Left renal pelvis (tissue), 4 donors: ENCODE measurements at places on chromosomes 2 and 18.

GRCh38 chr2:169824373-169825333 lies at the start of gene METTL5:
TSS of gene METTL5 (minus strand) at chr2:169824905. CDS start at chr2:169824597, 308 bp downstream.
- DNase-seq = peak; percentile 69

DNA sequence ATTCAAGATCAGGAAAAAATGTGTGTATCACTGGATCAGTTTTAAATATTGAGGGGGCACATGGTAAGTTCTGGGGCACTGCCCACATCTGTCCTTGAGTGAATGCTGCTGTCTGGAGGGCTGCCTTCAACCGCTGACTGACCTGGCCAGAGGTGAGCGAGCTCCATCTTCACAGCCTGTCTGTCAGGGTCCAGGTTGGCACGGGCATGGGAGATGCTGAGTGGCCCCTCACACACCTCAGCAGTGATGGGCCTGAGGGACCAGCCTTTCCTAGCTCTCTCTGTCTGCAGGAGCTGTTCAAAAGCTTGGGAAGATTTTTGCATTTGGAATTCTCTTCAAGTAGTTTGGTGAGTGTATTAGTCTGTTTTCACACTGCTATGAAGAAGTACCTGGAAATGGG lies 114.8 kb upstream of the ALKAL2 start:
- no peak for DNase-seq

DNA sequence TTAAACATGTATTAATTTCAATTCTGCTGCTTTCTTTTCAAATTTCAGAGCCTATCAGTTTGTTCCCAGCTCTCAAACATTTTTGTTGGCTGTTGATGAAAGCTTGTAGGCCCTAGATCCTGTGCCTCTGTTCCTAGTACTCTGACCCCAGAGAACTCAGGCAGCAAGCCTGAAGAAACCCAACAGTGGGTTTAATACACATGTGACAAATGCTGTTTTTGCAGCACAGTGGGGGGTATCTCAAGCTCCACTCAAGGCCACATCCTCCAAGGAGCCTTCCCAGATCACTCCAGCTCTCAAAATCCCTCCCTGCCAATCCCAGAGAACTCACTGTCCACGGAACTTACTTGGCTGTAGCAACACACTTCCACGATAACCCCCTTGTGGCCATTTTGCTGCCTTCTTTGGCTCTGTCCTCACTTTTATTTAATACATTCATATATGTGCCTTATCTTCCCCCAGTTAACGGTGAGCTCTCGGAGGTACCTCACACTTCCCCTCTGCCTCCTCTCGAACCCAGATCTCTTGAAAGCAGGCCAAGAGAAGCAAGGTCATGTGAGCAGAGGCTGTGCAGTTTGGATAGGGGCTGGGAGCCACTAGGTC lies 122.4 kb downstream of the TNS1 start:
- no peak for DNase-seq

- DNase-seq = no peak
Observed at GRCh38 chr2:218444692-218445357, 25.9 kb downstream of the VIL1 start.

DNA sequence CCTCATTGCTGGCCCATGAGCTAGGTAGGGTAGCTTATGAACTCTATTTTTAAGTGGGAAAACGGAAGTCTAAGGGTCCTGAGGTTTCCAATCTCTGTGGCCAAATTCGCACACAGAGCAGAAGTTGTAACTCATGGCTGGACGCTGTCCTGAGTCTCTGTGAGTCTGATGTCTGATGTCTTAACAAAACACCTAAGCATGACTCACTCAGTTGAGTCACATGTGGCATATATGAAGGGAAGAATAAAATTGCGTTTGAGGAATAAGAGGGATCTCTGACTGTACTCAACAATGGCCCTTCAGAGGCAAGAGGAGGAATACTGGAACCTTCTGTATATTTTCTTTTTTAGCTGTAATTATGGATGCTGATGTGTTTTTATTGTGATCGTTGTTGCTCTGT lies 569.7 kb downstream of the RIT2 start:
- no peak for DNase-seq

- no peak for DNase-seq
Observed at GRCh38 chr2:23208339-23208738, 176.6 kb upstream of the KLHL29 start.

DNA sequence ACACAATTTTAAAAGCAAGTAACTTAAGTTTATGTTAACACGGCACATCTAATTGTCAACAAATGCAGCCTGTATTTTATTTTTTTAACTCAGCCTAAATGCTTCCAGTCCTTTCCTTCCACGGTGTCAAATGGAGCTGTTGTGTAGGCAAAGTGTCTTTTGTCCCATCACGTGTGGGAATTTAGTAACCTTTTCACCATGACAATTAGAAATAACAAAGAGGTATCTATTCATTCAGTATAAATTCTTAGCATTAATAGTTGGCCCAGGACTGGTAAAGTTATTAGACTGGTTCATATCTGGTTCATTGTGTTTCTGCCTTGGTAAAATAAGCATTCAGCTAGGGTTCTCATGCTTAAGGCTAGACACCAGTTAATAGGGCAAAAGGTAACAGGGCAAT lies 47.9 kb downstream of the FRZB start:
- no peak for DNase-seq

DNA sequence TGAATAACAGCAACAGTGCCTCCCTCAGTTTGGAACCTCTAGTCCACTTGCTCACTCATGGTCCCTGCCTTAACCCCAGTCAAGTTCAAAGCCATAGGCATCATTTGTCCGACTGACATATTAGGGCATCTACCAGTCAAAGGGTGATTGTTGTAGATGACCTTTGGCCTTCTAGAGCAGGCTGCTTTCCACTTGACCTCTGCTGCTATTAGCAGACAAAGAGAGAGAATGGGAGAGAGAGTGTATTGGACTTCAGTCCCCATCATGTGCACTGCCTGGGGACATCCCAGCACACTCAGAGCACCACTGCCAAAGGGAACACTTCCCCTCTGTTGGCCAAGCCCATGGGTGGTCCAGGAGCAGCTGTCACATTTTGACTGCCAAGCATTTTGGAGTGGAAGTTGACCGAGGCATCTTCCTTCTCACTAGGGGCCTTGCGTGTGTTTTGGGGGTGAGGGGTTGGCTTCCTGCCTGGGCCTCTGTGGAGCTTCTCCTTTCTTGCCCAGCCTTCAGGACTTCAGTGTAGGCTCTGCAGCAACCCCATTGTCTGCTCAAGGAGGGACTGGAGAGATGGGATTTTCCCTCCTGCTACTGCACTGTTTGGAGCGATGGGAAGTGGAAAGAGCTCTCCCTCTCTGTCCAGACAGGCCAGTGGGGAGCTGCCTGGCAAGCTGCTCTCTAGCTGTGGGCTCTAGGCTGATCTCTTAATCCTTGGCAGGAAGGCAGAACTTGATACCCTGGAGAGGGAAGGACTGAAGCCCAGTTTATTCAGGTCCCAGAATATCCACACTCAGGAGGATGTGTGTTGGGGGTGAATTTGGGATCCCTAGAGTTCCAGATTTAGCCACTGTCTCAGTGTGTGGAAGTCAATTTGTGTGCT lies 68.1 kb downstream of the TMEM247 start:
- no peak for DNase-seq

DNA sequence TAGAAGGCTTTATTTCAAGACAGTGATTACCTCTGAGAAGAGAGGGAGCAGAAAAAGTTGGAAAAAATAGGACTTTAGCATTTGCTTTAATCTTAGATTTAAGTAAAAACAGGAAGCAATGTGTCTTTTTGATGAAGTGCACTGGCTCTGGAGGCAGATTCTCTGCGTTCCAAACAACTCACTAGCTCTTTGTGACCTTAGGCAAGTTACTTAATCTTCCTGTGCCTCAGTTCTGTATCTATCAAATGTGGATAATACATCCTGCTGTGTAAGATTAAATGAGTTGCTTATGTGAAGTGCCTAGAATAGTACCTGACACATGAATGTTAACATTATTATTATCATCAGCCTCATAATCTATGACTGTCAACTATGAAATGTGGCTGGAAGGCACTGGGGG lies 42.3 kb downstream of the RPRD1A start:
- no peak for DNase-seq

DNA sequence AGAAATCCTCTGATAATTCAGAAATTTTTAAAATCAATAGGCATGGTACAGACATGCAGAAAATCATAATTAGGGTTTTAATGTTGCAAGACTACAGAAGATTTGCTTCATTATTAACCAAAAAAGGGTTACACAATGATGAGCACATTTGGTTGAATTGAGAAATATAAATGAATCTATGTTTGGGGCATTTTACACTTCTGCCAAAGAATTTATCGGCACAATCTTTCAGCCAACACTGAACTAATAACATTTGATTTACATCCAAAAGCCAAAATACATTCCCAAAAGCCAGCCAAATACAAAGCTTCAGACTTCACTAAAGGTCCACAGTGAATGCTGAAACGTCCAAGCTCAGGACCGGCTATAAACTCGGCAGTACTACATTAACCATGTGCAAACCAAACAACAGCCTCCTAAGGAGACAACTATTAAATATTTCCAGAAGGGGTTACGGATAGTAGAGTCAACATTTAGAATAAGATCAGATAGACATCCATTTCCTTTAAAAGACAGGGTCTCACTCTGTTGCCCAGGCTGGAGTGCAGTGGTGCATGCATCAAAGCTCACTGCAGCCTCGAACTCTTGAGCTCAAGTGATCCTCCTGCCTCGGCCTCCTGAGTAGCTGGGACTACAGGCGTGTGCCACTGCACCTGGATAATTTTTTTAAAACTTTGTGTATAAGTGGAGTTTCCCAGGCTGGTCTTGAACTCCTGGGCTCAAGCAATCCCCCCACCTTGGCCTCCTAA lies 29.4 kb downstream of the SPRED2 start:
- no peak for DNase-seq

DNA sequence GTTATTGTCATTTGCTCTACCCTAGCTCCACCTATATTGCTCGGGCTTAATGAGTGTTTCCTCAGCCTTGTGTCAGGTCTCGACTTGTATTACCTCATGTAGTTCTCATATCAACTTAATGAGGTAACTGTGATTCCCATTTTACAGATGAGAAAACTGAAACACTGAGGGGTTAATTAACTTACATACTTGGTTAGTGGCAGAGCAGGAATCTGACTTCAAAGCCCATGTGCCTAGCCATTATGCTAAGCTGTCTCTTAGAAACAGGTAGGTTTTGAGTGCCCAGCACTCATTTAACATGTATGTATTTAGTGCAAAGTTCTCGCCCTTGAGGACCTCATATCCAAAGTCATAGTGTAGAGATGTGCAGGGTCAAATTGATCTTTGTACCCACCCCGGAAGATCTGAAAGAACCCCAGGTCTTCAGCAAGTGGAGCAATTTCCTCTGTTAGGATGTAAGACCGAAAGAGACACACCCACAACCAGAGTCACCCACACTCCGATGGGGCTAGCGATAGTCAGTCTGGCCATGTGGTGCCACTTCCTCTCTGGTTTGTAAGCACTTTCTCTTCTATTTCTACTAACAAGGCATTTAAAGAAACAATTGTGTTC lies 121.0 kb upstream of the SLC39A10 start:
- no peak for DNase-seq

DNA sequence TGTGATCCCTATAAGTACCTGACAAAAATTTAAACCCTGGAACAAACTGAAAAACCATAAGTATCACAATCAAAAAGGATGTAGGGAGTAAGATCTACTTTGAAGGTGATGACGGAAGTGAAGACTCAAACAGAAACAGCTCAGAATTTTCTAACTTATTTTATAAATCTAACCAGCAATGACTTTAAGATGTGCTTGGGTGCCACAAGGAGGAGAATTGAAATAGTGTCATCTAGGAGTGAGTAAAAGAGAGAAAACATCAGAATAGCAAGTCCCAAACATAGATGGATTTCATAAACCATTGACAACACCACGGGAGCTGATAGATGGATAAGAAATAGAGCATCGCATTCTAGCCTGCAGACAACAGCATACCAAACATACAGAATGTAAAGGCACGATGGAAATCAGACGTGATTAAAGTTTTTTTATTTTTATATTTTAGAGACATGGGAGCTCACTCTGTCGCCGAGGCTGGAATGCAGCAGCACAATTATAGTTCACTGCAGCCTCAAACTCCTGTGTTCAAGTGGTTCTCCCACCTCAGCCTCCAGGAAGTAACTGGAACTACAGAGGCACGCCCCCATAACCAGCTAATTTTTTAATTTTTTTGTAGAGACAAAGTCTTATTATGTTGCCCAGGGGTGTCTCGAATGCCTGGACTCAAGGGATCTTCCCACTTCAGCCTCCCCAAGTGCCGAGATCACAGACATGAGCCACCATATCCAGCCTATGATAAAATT lies 36.9 kb downstream of the MAP3K19 start:
- no peak for DNase-seq

GRCh38 chr2:160349306-160349705 lies 144.3 kb downstream of the RBMS1 start:
- DNase-seq = no peak

GRCh38 chr2:3307901-3308300 lies 69.7 kb downstream of the EIPR1 start:
- DNase-seq = no peak

DNA sequence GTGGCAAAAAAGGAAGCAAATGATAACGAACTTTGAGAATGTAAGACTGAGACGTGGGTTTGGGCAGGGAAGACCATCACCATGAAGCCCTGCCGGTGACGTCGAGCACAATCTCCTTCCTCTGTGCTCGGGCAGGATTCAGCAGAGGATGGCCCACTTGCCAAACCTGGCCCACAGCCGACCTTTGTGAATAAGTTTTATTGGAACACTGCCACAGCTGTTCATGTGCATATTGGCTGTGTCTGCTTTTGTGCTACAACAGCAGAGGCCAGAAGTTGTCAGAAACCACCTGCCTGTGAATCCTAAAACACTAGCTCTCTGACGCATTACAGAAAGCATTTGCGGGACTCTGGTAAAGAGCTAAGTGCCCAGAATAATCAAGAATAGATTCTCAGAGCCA lies 223.9 kb downstream of the MYT1L start:
- DNase-seq = no peak

GRCh38 chr2:8118940-8119781 lies 562.7 kb upstream of the ID2 start:
- no peak for DNase-seq

- DNase-seq = no peak
Observed at GRCh38 chr18:39653221-39653620, 2087.6 kb upstream of the CELF4 start.

- DNase-seq = no peak
Observed at GRCh38 chr2:69888451-69888850, 5.3 kb upstream of the SNRNP27 start.

- no peak for DNase-seq
Observed at GRCh38 chr2:44139741-44140140, 28.9 kb upstream of the PPM1B start.

- no peak for DNase-seq
Observed at GRCh38 chr2:170340693-170341068, 162.7 kb downstream of the MYO3B start.

DNA sequence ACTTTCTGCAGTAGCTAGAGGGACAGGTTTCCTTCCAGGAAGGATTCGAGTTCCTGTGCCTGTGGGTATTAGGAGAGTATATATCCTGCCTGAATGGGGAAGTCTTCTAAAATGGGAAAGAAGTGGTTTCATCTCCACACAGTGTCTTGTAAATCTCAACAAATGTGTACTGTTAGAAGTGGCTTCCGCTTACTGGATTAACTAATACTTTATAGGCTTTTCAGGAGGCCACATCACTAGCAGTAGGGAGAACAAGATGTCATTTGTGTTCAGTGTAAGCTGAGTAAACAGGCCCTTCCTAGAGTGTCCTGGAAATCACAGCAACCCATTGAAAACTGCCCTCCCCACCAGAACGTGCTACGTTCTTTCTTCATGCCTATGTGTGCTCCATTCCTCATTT lies 12.5 kb upstream of the POLR1B start:
- no peak for DNase-seq
